A549 treated with GW870086 at 1 μM for 4 hours (cell line): ENCODE measurements at places on chromosomes 11 and 22. TPM values are rescaled to one million over a fixed set of nuclear protein-coding genes. Genes with fewer than 3 reads are reported as not detected.

Gene EHF
- 0.39 to 0.94 TPM (median 0.74 TPM) in 5 replicates for total RNA-seq

Gene MTMR2
- total RNA-seq: 19.4 to 24.2 TPM (median 23.1 TPM) in 5 replicates

Gene TANGO2
- 10.8 to 17.2 TPM (median 12.7 TPM) in 5 replicates for total RNA-seq

Gene OR10A2
- total RNA-seq: not detected in 5 replicates

Gene SAA1
- 0.97 to 2.6 TPM (median 1.6 TPM) in 5 replicates for total RNA-seq

Gene NAT10
- total RNA-seq: 44.6 to 52.6 TPM (median 50.3 TPM) in 5 replicates

Gene RIMBP3C
- 0.11 to 0.37 TPM (median 0.24 TPM) in 5 replicates for total RNA-seq

Gene ZNF280A
- 3.1 to 3.8 TPM (median 3.5 TPM) in 5 replicates for total RNA-seq

Gene BET1L
- total RNA-seq: 42.8 to 49.0 TPM (median 47.3 TPM) in 5 replicates

Gene OR51B2
- total RNA-seq: not detected in 5 replicates

Gene PHETA2
- total RNA-seq: not detected in 5 replicates

Gene SOX6
- not detected in 5 replicates for total RNA-seq

Gene SLC25A45
- total RNA-seq: 11.7 to 16.3 TPM (median 15.2 TPM) in 5 replicates

Gene RAG2
- not detected in 5 replicates for total RNA-seq

Gene LIN7C
- 5.2 to 8.5 TPM (median 6.6 TPM) in 5 replicates for total RNA-seq

Gene CCDC116
- total RNA-seq: 0.09 TPM in 1 of 5 replicates, not detected in the others

Gene TMEM132A
- total RNA-seq: 89.9 to 141 TPM (median 135 TPM) in 5 replicates

Gene RNF141
- 19.1 to 32.1 TPM (median 27.2 TPM) in 5 replicates for total RNA-seq

Gene MGAT3
- total RNA-seq: 0.54 to 1.1 TPM (median 0.81 TPM) in 5 replicates

Gene VWCE
- 0.61 to 0.90 TPM (median 0.68 TPM) in 5 replicates for total RNA-seq

Gene TMPRSS13
- total RNA-seq: not detected in 5 replicates

Gene CAPRIN1
- total RNA-seq: 139 to 156 TPM (median 141 TPM) in 5 replicates

Gene ACR
- total RNA-seq: 0.11 to 0.14 TPM in 2 of 5 replicates, not detected in the others

Gene FAM168A
- total RNA-seq: 10.4 to 15.6 TPM (median 13.0 TPM) in 5 replicates

Gene ZC3H12C
- total RNA-seq: 5.1 to 9.0 TPM (median 8.0 TPM) in 5 replicates

Gene TYR
- not detected in 5 replicates for total RNA-seq

Gene A4GALT
- 15.2 to 24.7 TPM (median 24.1 TPM) in 5 replicates for total RNA-seq

Gene TRIM34
- 2.6 to 4.0 TPM (median 3.6 TPM) in 5 replicates for total RNA-seq
